ENCODE measurements at places on chromosomes 16 and 17. TPM values are rescaled to one million over a fixed set of nuclear protein-coding genes. Genes with fewer than 3 reads are reported as not detected.

TNFSF12 gene
- total RNA-seq: 3.7 TPM

KRTAP9-2 gene
- total RNA-seq: not detected

PTX4 gene
- total RNA-seq: not detected

FKBP10 gene
- 9.0 TPM for total RNA-seq

HLF gene
- 8.6 TPM for total RNA-seq

CA10 gene
- 39.5 TPM for total RNA-seq

TP53TG3C gene
- not detected for total RNA-seq

NTN3 gene
- total RNA-seq: 3.3 TPM

MYH13 gene
- not detected for total RNA-seq

CES5A gene
- 0.41 TPM for total RNA-seq
